ENCODE measurements at places on chromosomes 1 and 21.

GRCh38 chr1:89686520-89686919 is 53.6 kb downstream of the LRRC8C start:
- no peak for DNase-seq

- no peak for DNase-seq
Observed at GRCh38 chr1:87940421-87940820, 611.7 kb downstream of the LMO4 start.

DNA sequence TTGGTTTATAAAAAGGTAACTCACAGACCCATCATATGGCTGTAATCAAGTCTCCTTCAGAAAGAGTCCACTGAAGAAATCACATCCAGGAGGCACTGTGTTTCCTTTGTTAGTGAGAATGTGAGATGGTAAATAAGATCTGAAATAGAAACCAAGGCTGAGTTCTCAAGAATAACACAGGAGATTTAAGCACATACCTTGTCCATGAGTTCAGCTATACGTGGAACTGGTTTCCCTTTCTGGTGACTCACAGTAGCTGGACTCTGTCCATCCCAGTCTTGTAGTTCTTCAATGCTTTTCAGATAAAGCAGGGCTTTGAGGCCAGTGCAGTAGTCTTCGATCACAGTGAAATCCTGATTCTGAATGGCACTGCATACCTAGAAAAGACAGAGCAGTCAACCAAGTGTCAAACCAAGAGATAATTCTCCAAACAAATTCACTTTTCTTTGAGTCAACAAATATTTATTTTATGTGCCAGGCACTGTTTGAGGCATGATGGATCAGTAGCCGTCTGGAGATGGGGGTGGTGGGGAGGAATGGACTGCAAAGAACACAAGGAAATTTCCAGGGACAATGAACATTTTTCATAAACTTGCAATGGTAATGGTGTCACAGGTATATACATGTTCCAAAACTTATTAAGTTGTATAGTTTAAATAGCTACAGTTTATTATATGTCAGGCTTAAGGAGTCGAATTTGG is 471.4 kb downstream of the PTBP2 start:
- DNase-seq = no peak

GRCh38 chr1:156281281-156281680 is 1.3 kb downstream of the SMG5 start:
- no peak for DNase-seq

- no peak for DNase-seq
Observed at GRCh38 chr1:202593845-202594244, 116.4 kb downstream of the SYT2 start.

GRCh38 chr1:192161976-192162375 is 3.7 kb downstream of the RGS18 start:
- no peak for DNase-seq

All from retina (tissue), 1 donor.